Aorta (tissue), 5 donors: ENCODE measurements at places on chromosomes 16 and 17. TPM values are rescaled to one million over a fixed set of nuclear protein-coding genes. Genes with fewer than 3 reads are reported as not detected.

PABPN1L gene
- not detected for total RNA-seq

- H3K36me3 ChIP-seq, result no peaks in the 10 kb centered on the region
- H3K4me1 ChIP-seq, result no peaks in the 10 kb centered on the region
- H3K27ac ChIP-seq, result no peak overlapping the region
- H3K27me3 ChIP-seq, result no peaks in the 10 kb centered on the region
Observed at GRCh38 chr17:29579866-29580771, 9.3 kb downstream of the GIT1 start.

PTX4 gene
- total RNA-seq, result 0.33 TPM

- H3K36me3 ChIP-seq, result no peaks in the 10 kb centered on the region
- H3K4me3 ChIP-seq, result no peak overlapping the region
Observed at GRCh38 chr16:52671590-52671989, 124.6 kb upstream of the TOX3 start.

TBC1D3G gene
- total RNA-seq, result not detected

- H3K27me3 ChIP-seq, result no peaks in the 10 kb centered on the region
- no peak overlapping the region for H3K27ac ChIP-seq
- DNase-seq, result no peak
- H3K4me3 ChIP-seq, result no peak overlapping the region
Observed at GRCh38 chr16:50474138-50474537, 74.1 kb upstream of the NKD1 start.

- DNase-seq, result no peak
- no peak overlapping the region for H3K27ac ChIP-seq
Observed at GRCh38 chr16:69554495-69554894, 11.3 kb upstream of the NFAT5 start.

TM4SF5 gene
- total RNA-seq, result not detected

DNA sequence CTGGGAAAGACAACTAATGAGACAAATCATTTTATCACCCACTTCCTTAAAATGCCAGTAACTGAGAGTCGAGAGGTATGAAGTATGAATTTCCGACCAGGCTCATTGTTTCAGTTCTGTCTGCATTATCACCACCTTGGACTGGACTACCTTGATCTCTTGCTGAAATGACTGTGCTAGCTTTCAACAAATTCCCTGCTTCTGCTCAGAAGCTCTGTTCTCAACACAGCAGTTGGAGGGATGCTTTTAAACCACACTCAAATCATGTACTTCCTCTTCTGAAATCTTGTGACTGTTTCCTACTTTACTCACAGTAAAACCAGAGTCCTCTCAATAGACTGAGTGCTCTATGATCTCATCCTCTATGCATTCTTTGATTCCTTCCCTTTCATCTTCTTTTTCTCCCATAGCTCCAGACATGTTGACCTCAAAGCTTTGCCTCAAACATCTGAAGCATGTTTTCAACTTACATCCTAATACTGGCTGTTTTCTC is 195.8 kb downstream of the KCNJ2 start:
- H3K27ac ChIP-seq, result no peak overlapping the region
- no peaks in the 10 kb centered on the region for H3K36me3 ChIP-seq
- no peak for DNase-seq
- H3K4me3 ChIP-seq, result no peak overlapping the region

DNA sequence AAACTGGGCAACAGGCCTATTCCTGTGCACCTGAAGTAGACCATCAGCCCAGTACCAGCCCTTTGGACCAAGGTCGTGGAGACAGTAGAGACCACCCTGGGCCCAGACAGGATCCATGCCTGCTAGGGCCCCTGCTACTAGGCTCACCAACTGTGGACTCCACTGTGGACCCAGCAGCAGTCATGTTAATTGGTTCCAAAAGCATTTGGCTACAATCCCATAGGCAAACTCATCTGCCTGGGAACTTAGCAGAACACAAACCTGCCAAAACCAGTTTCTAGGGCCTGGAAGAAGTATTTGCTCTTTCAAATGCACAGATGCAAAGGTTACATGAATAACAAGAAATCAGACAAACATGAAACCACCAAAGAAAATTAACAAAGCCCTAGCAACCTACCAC is 53.1 kb downstream of the ACSM2A start:
- H3K27ac ChIP-seq, result no peak overlapping the region
- DNase-seq, result no peak
- no peaks in the 10 kb centered on the region for H3K4me1 ChIP-seq
- no peak overlapping the region for H3K4me3 ChIP-seq

DNA sequence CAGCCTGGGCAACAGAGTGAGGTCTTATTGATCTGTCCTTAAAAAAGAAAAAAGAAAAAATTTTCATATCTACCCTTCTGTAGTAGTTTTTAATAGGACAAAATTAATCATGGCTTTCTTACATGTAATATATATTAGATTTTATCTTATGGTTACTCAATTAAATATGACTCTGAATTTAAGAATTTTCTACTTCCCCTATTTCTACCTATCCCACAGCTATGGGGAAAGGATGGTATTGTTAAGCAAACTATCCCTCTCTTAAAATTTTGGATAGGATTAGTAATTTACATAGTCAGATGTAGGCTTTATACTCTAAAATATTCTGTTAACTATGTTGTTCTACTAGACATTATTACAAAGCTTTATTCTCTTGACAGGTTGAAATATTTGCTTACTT is 62.5 kb downstream of the NQO1 start:
- no peak for DNase-seq
- no peak overlapping the region for H3K27ac ChIP-seq
- H3K4me1 ChIP-seq, result no peaks in the 10 kb centered on the region
- H3K4me3 ChIP-seq, result no peak overlapping the region
- H3K27me3 ChIP-seq, result no peaks in the 10 kb centered on the region
